GM10248 (cell line): ENCODE measurements at places on chromosomes 5 and 9.
A peak's percentile ranks its signal among the peaks of the same experiment; 100 is the strongest.

- no peak for DNase-seq
Measured at GRCh38 chr5:142796492-142797109, 26.4 kb downstream of the ARHGAP26 start.

DNA sequence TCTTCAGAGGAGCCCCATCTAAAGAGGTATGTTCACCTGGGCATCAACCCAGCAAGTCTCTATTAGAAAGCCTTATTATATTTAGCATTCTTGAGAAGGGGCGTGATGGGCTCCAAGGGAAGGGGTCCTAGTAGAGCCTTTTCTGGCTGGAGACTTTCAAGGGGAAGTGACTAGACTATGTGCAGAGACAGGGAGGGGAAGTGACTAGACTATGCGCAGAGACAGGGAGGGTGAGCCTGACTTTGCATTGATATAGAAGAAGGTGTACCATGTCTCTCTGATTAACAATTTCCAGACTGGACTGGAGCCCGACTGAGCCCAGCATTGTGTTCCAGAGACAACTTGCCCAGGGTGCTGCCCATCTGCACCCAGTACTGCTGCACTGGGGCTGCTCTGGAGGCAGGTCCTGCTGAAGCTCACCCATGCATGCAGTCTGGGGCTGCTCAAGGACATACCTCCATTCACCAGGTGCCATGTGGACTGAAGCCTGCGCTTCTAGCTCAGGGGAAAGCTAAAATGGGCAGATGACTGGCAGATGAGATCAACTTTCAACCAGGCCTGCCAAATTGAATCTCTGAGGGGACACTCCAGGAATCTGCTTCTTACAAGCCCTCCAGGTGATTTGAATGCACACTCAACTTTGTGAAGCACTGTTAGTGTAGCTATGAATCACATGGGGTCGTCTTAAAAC lies 83.0 kb upstream of the GNA14 start:
- no peak for DNase-seq

- peak; percentile 75 for DNase-seq
Measured at GRCh38 chr9:98201102-98201501, 8.7 kb upstream of the CORO2A start.

GRCh38 chr5:139710319-139711066 lies 62.3 kb downstream of the CXXC5 start:
- DNase-seq, result peak; percentile 74

- no peak for DNase-seq
Measured at GRCh38 chr9:116288658-116289057, 135.1 kb downstream of the PAPPA start.

DNA sequence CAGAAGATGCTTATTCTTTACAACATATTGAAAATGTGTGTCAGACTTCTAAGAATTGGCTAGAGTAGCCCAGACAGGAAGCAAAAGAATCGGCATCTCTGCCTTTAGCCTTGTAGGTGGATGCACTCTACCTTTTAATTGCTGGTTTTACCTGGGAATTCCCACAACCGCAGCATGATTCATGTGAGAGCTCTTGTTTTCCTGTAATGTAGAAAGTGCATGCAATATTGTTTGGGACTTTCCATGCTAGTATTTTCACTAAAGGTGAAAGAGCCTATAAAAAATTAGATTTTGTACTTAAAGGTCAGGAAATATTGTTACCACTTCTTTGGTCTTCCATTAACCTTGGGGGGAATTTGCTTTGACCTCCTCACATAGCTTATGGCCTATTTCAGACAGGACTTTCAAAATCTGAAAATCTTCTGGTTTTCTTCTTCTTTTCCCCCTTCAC lies 89.8 kb downstream of the NTRK2 start:
- DNase-seq, result peak; percentile 30

- DNase-seq, result no peak
Measured at GRCh38 chr9:131020388-131020787, 11.4 kb downstream of the LAMC3 start.

- no peak for DNase-seq
Measured at GRCh38 chr9:77005216-77005615, 14.2 kb upstream of the FOXB2 start.
